Left renal pelvis (tissue), 4 donors: ENCODE measurements at places on chromosomes 5 and 9.

- no peak for DNase-seq
Observed at GRCh38 chr5:168796593-168797580, 217.7 kb upstream of the PANK3 start.

- no peak for DNase-seq
Observed at GRCh38 chr5:67998709-67999261, 216.8 kb upstream of the PIK3R1 start.

- DNase-seq: no peak
Observed at GRCh38 chr5:50583621-50584020, 82.8 kb upstream of the PARP8 start.

DNA sequence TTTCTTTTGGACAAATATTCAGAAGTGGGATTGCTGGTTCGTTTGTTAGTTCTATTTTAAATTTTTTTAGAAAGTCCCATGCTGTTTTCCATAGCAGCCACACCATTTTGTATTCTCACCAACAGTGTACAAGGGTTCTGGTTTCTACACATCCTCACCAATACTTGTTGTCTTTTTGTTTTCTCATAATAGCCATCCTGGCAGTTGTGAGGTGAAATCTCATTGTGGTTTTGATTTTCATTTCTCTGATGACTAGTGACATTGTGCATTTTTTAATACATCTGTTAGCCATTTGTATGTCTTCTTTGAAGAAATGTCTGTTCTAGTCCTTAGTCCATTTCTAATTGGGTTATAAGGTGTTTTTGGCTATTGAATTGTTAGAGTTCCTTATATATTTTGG is 214.3 kb downstream of the ARRDC3 start:
- no peak for DNase-seq

GRCh38 chr5:14571901-14572300 is 9.7 kb upstream of the OTULINL start:
- no peak for DNase-seq
